ENCODE measurements at places on chromosomes 6 and 20. TPM values are rescaled to one million over a fixed set of nuclear protein-coding genes. Genes with fewer than 3 reads are reported as not detected.

Gene HMGCLL1
- total RNA-seq, result 4.2 TPM

Gene RIMS1
- total RNA-seq, result 0.99 TPM

DNA sequence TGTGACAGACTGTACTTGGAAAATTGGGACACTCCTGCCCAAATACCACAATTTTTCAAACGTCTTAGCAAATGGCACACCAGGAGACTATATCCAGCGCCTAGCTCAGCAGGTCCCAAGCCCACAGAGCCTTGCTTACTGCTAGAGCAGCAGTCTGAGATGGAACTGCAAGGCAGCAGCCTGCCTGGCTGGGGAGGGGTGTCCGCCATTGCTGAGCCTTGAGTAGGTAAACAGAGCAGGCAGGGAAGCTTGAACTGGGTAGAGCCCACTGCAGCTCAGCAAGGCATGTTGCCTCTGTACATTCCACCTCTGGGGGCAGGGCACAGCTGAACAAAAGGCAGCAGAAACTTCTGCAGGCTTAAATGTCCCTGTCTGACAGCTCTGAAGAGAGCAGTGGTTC, 1003.3 kb upstream of the MAP3K7 start:
- no peak for DNase-seq

GRCh38 chr6:80457439-80457933, 351.0 kb downstream of the BCKDHB start:
- peak; percentile 65 for DNase-seq

DNA sequence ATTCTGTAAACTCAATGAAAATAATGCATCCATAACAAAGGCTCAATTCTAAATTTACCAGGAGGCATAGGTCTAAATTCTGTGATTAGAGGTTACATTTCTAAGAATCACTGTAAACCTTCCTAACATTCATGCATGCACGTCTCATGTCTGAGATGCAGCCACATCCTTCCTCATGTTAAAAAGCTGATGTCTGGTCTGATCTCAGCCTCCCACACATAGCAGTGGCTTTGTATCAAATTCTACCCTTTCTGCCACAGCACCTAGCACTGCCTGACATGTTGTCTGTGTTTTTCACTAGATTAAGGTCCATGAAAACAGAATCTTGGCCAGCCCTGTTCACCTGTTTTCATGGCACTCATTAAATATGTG, 171.1 kb downstream of the WDR27 start:
- DNase-seq, result no peak

GRCh38 chr6:11974089-11974488, 38.0 kb upstream of the HIVEP1 start:
- no peak for DNase-seq

DNA sequence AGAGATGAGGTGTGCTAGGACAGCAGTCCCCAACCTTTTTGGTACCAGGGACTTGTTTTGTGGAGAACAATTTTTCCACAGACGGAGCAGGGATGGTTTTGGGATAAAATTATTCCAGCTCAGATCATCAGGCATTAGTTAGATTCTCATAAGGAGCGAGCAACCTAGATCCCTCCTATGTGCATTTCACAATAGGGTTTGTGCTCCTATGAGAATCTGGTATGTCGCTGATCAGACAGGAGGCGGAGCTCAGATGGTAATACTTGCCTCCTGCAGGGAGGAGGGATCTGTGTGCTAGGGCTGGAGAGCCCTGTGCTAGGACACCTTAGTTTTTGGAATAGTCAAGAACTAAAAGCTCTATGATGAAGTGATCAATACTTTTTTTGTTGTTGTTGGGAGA, 2.5 kb downstream of the SMIM13 start:
- peak; percentile 20 for DNase-seq

Data from left lung (tissue), 14 donors.